ENCODE measurements at places on chromosomes 5 and 9.

DNA sequence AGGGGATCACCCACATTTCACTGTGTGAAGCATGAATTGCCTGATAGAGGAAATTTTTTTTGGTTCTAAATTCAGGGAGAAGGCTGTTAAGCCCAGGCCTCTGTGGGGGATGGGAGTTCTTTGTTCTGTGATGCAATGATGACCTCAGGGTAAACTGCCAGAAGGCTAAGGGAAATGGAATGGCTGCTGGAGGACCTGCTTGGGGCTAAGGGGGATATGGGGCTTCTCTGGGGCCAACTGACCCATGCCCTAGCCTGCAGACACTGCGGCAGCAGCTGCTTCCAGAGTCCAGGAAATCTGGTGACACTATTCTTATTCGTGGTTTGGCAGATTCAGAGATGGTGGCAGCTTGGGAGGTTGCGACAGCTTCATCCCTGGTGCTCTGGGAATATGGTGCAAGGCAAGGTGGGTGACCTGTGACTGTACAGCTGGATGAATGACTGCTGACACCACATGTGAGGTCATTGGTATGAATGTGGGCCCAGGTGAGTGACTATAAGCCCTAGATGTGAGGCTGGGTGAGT, 30.3 kb downstream of the VCP start:
- DNase-seq = no peak

- DNase-seq = peak; percentile 19
These were observed 31.2 kb upstream of the AFAP1L1 start for GRCh38 chr5:149240354-149240998.

DNA sequence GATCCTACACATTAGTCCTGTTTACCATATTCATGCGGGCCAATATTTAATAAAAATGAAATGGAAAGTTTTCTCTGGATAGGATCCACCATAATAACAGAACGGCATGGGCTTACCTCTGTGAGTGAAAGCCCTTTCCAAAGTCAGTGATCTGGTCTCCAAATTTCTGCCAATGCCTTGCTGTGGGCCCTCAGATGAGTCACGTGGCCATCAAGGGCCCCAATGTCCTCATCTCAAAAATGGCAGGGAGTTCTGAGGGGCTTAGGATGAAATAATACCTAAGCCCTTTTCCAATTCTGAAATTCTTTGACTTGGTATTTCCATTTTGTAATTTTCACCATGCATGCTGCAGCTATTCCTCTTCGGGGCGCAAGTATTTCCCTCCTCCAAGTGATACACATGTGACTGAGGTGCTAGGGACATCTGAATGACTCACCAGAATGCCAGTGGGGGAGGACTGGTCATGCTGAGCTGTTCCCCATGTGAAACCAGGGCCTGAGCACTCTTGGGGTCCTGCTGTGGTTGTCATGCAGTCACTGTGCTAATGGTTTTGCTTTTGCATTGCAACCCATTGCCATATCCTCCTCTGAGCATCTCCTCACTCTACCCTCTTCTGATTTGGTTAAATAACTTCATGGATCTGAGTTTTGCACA, 35.0 kb downstream of the ITK start:
- DNase-seq = no peak

DNA sequence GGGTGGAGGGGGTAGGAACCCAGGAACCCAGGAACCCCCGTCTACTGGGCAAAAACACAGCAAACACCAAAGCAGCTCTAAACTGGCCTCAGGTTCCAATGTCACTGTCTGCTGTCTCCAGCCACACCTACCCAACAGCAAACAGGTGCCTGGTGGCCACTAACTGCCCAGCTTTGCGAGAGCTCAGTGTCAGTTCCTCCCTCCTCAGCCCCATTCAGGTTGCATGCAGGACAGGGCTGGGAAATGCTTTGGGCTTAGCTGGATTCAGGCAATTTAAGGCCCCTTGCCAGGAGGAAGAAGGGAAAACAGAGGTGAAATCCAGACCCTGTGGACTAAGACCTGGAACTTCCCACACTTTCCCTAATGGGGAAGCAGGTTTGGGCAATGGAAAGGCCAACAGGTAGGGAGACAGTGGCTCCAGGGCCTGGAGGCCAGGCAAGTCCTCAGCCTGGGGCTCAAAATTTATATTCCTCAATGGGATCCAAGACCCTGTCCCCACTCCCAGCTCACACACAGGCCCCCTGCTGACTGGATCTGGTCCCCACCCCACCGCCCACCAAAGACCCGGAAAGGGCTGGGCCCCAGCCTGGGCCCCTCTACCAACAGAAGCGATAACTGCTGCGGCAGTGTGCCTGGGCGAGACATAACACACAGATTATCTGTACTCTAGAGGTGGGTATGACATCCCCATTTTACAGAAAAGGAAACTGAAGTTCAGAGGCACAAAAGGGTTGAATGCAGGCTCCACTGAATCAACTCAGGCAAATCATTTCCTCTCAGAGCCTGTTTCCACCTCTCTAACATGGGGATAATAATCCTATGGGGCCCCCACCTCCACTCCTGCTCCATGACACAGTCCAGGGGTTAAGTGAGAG, 3.5 kb downstream of the EEIG1 start:
- no peak for DNase-seq

GRCh38 chr5:130805648-130806047, 359.4 kb downstream of the HINT1 start:
- no peak for DNase-seq

- no peak for DNase-seq
These were observed 693.8 kb downstream of the DNAH5 start for GRCh38 chr5:13250464-13251291.
